ENCODE measurements at places on chromosomes 6 and 20.
A peak's percentile ranks its signal among the peaks of the same experiment; 100 is the strongest.

DNA sequence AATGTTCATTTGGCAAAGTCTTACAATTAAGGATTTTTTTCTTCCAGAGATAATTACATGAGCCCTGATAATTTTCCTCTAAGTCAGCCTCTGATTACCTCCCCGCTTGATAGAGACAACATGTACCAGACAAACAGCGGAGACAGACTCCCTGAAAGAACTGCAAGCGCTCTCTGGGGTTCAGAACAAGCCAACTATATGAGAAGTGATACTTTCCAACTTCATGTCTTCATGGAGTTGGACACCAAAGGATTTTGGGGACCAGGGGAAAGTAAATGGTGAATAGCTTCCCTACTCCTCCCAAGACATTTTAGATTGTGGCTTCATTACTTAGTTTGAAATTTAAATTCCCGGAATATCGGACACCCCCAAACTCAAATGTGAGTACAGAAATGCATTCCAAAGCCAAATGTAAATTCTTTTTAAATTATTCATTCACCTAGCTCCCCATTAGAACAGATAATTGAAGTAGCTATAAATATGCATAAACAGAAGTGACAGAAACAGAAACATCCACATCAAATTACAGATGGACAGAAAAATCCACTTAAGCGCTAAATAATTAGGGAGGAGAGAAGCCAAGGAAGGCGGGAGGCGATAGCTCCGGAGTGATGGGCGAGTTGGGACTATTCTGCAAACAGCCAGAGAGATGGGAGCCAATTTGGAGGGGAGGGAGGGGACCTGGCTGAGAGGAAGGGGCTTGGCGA lies 129.7 kb upstream of the AKAP12 start:
- DNase-seq, result no peak

- DNase-seq, result no peak
Observed at GRCh38 chr20:5895626-5896025, 54.7 kb downstream of the TRMT6 start.

DNA sequence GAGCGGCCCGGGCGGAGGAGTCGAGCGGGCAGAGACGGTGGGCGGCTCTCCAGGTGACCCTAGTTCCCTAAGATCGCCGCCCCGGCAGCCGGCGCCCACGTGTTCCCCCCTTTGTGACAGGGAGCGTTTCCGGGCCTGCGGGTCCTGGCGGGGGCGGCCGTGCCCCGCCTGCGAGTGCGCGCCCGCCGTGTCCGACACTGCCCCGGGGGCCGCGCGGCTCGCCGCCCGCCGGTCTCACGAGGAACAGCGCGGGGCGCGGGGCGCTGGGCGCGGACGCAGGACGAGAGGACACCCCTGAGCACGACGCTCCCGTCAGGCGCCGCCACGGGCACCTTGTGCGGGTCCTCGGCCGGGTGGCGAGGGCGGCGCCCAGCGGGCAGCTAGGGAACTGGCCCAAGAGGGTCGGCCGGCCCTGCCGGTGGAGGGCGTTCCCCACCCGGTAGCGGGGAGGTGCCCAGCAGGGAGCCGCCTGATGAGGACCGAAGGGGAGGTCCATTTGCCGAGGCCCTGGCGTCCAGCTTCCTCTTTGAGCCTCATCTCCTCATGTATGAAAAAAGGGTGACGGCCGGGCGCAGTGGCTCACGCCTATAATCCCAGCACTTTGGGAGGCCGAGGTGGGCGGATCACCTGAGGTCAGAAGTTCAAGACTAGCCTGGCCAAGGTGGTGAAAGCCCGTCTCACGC lies at the start of gene VARS1:
TSS of gene VARS1 (minus strand) at position 137 of the 683 bp plus-strand sequence. CDS start 535 bp downstream, outside the sequence.
- DNase-seq, result peak; percentile 89

- no peak for DNase-seq
Observed at GRCh38 chr20:11778206-11778570, 139.5 kb upstream of the BTBD3 start.
